Renal cortical epithelial cell (primary cell): ENCODE measurements at places on chromosomes 4 and X.

- DNase-seq: peak; percentile 3
Measured at GRCh38 chr4:37082912-37083311, 161.6 kb upstream of the NWD2 start.

DNA sequence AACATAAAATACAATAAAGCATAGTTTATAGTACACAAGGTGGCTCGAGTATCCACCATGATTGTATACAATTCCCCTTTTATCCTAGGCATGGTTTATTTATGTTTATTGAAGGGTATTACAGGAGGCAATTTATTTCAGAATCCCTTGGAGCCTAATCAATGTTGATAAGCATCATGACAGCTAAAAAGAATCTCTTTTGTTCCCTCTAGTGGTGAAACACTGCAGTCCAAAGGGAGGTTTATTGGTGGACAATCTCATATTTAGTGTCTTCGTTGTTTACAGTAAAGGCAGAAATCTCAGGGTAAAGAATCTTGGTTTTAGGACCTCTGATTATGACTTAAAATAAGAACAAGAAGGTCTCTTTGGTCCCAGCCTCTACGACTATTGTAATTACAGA is 1712.5 kb downstream of the C4orf33 start:
- DNase-seq: peak; percentile 23

GRCh38 chr4:18130256-18130655 is 108.7 kb upstream of the LCORL start:
- no peak for DNase-seq

- no peak for DNase-seq
Measured at GRCh38 chr4:82398263-82398662, 24.5 kb upstream of the HNRNPD start.

DNA sequence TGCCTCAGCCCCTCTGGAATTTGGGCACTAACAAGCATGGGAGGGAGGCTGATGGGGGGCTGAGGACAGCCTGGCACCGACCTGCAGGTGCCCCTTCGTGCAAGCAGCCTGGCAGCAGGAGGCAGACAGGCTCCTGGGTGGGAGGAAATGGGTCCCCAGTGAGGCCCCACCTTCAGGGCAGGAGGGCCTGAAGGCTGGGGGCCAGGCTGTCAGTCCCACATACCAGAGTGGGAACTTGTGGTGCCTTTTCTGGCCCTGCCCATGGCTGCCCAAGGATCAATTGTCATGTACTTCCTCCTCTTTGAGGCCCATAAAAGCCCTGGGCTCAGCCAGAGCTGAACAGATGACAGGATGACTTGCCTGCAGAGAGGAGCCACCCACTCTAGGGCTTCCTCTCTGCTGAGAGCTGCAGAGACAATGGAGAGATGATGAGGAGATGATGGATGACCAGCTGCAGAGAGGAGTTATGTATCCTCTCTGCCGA is 141.0 kb downstream of the PDHA2 start:
- DNase-seq: no peak

- no peak for DNase-seq
Measured at GRCh38 chr4:104493081-104493831, 1.4 kb downstream of the CXXC4 start.

GRCh38 chr4:112702892-112703291 is 65.9 kb downstream of the LARP7 start:
- DNase-seq: peak; percentile 18

DNA sequence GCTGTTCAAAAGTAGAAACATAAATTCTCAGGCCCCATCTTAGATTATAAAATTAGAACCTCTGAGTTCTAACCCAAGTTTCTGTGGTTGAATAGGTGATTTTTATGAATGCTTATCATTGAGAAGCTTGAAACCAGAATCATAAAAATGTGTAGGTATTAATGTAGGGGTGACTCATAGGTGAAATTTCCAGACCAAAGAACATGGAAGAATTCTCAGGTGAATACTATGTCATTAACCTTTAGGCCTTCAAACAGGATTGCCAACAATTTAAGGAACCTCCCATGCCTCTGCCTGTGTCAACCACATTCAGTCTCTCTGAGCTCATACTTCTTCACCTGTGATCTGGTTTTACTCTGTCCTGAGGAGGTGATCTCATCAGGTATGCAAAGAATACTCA is 177.8 kb downstream of the NPFFR2 start:
- DNase-seq: peak; percentile 64

GRCh38 chr4:160894809-160895208 is 1269.0 kb downstream of the FSTL5 start:
- no peak for DNase-seq

GRCh38 chrX:6131287-6131686 is 97.4 kb downstream of the NLGN4X start:
- DNase-seq: peak; percentile 31

- DNase-seq: peak; percentile 64
Measured at GRCh38 chr4:122914292-122914904, 8.0 kb downstream of the NUDT6 start.

DNA sequence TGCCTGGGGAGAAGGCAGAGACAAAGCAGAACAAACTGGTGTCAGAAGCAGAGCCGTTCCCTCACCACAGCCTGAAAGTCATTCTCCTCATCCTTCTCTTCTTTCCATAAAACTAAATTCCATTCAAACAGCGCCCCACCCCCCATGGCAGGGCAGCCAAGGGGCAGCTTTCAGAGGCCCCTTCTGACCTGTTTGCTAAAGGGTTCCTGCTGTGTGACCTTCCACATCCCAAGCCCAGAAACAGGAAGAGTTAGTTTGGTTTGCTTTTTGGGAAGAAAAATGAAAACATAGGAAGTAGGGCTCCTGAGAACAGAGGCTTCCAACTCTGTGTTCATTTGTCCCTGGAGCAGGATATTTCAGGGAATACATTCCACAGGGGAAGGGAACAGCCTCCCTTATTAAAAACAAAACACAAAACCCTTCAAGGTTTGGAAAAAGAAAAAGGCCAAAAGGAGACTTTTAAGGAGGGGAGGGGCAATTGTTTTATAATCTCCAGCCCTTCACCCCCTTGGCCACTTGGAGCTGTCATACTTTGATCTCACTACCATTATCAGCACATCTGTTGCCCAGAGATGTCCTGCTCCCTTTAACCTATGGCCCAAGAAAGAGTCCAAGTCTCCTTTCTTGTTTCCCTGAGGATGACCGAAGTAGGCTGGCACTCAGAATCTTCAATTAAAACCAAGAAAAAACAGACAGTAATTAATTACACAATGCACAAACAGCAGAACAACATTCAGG is 25.3 kb downstream of the STARD8 start:
- DNase-seq: no peak

DNA sequence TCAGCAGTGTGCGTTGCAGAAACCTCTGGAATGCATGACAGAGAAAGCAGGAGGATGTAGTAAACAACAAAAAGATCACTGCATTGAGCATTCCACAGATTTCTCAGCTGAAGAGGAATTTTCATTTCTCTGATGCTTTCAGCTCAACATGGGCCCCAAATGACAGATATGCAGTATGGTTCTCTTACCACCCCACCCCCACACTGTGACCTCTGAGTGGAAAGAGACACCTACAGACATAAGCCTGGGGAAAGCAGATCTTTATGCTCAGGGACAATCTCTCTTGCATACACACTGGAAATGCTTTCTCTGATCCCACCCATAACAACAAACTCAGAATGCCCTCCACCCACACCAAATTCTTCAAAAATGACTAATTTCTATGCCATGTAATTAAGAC is 983.7 kb upstream of the LCORL start:
- peak; percentile 67 for DNase-seq

DNA sequence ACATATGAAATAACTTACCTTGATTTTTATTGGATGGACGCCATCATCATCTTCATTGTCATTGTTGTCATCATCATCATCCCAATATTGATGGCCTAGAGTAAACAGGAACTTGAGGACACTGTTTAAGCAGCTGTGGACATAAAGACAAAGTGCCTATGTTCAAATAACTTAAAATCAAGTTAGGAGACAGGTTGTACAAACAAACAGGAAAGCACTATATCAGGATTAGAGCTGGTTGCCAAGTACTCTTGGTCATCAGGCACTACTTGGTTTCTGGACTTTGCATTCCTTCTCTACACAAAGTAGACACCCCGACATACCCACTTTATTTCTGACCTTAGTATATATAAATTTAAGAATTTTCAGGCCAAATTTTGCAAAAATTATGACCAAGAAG is 608.6 kb downstream of the KLHL13 start:
- DNase-seq: no peak

- no peak for DNase-seq
Measured at GRCh38 chrX:131779306-131779705, 235.4 kb downstream of the OR13H1 start.

- DNase-seq: peak; percentile 69
Measured at GRCh38 chr4:88134536-88135355, 23.7 kb downstream of the ABCG2 start.

DNA sequence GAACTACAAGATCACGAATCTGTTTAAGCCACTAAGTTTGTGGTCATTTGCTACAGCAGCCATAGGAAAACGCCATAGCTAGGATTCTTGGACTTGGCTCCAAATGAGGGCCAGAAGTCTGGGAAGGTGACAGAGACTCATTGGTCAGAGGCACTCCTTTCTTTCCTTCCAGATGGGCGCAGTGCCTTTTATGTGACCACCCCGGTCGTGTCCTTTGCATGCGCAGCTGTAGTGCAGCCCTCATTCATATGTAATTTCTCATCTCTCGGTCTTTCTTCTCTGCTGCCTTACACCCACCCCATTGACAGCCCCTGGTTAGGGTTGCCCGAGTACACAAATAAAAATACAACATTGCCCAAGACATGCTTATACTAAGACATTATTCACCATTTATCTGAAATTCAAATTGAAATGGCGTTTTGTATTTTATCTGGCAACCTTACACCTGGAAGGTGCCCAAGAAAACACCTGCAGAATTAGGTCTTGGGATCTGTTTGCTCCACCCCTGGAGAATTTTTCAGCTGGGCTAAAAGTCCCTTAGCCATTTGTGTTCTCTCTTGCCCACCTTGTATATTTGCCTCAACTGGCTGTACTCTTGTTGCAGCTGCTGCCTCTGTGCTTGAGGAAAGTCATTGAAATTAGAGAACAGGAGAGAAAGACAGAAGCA is 21.9 kb downstream of the CCKAR start:
- no peak for DNase-seq

- no peak for DNase-seq
Measured at GRCh38 chrX:132732236-132732635, 226.2 kb downstream of the HS6ST2 start.

- peak; percentile 42 for DNase-seq
Measured at GRCh38 chr4:6878451-6879059, 31.1 kb upstream of the TBC1D14 start.

DNA sequence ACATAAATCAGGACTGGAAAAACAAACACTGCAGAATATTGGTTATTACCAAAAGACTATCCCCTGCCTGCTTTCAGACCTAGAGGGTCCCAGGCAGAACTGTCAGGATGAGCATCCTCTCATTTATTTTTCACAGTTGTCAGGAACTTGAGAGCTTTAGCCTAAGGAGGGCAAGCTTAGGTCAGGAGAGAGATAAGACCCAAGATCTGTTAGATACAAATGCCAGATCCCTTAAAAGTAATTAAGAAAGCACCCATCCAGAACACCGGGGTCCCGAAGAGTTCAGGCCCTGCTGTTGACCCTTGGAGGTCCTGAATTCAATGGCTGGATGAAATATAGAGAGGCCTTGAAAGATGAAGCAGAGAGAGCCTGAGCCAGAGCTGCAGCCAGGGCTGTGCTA is 5.9 kb upstream of the MAGEB3 start:
- no peak for DNase-seq

- DNase-seq: peak; percentile 95
Measured at GRCh38 chr4:174260099-174260498, 23.4 kb downstream of the FBXO8 start.

- DNase-seq: no peak
Measured at GRCh38 chr4:80180743-80181142, 16.6 kb upstream of the PRDM8 start.

GRCh38 chr4:153471698-153472093 is 5.5 kb downstream of the TMEM131L start:
- peak; percentile 36 for DNase-seq

- DNase-seq: peak; percentile 96
Measured at GRCh38 chr4:23374259-23374658, 515.6 kb downstream of the PPARGC1A start.

DNA sequence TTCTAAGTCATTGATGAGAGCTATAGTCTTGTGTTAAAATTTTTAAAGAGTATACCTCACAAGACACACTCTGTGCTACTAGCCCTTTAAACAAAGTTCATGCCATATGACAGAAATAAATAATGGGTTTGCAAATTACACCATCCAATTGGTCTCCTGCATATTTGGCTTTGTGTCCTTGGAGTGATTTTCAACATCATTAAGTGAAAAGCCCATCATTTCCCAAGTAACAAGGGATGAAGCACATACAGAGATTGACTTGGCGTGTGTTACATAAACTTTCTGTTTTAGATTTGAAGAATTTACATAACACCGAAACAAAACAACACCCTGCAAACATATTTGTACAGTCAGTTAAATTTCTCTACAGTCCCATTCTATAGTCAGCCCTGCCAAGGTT is 216.9 kb upstream of the NEIL3 start:
- DNase-seq: no peak

DNA sequence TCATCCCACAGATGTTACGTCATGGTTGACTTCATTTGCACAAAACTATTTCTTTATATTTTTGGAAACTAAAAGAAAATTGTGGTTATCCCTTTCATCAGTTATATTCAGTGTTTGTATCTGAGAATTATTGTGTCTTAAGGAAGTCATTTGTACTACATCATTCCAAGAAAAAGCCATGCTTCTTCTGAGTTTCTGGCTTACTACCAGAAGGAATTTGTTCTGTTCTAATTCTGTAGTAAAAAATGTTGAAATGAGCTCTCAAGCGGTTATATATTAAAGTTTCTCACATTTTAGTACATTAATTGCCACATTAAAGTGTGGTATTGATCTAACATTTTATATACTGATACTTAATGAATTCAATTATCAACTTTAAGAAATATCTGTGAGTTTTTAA is 1844.5 kb downstream of the PCDH7 start:
- no peak for DNase-seq

- no peak for DNase-seq
Measured at GRCh38 chr4:40379248-40379647, 44.1 kb downstream of the CHRNA9 start.

GRCh38 chr4:151035911-151036310 is 20.8 kb upstream of the LRBA start:
- DNase-seq: no peak

GRCh38 chr4:110631584-110632505 is 9.0 kb upstream of the PITX2 start:
- peak; percentile 56 for DNase-seq

GRCh38 chr4:108287834-108288413 is 119.2 kb upstream of the LEF1 start:
- DNase-seq: peak; percentile 16

DNA sequence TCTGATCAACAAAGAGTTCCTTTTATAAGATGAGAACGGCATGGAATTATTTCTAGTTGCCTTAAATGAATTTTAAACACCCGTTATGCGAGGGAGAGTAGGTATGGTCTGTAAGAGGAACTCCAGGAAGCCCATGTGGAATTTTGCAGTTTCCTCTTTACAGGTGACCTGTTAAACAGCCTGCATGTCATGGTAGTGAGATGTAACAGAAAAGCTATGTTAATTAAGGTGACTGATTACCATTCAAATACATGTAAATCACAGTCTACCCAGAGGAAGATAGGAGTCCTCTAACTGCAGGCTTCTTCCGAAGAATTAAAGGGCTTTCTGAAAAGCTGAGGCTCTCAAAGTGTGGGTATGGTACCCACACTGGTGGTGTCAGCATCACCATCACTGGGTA is 163.6 kb downstream of the CBR4 start:
- no peak for DNase-seq
